Liver (tissue), 10 donors: ENCODE measurements at places on chromosomes 1 and 21. TPM values are rescaled to one million over a fixed set of nuclear protein-coding genes. Genes with fewer than 3 reads are reported as not detected.

Gene PALMD
- 9.7 TPM for polyA plus RNA-seq

Gene OR2L13
- not detected for polyA plus RNA-seq

Gene FCRL2
- 0.43 TPM for polyA plus RNA-seq

Gene FAM72B
- polyA plus RNA-seq = 0.37 TPM

Gene FLVCR1
- polyA plus RNA-seq = 0.85 TPM

Gene SH3GLB1
- 14.1 TPM for polyA plus RNA-seq

Gene FCRL4
- not detected for polyA plus RNA-seq

Gene CSF3R
- polyA plus RNA-seq = 6.7 TPM

Gene PCP4
- not detected for polyA plus RNA-seq

Gene CD52
- 16.4 TPM for polyA plus RNA-seq

Gene UBL4B
- not detected for polyA plus RNA-seq

Gene FCRL5
- 0.72 TPM for polyA plus RNA-seq
